ENCODE measurements at places on chromosomes 4 and X.

- no peak for DNase-seq
Observed at GRCh38 chr4:123783151-123783790, 386.7 kb downstream of the SPRY1 start.

DNA sequence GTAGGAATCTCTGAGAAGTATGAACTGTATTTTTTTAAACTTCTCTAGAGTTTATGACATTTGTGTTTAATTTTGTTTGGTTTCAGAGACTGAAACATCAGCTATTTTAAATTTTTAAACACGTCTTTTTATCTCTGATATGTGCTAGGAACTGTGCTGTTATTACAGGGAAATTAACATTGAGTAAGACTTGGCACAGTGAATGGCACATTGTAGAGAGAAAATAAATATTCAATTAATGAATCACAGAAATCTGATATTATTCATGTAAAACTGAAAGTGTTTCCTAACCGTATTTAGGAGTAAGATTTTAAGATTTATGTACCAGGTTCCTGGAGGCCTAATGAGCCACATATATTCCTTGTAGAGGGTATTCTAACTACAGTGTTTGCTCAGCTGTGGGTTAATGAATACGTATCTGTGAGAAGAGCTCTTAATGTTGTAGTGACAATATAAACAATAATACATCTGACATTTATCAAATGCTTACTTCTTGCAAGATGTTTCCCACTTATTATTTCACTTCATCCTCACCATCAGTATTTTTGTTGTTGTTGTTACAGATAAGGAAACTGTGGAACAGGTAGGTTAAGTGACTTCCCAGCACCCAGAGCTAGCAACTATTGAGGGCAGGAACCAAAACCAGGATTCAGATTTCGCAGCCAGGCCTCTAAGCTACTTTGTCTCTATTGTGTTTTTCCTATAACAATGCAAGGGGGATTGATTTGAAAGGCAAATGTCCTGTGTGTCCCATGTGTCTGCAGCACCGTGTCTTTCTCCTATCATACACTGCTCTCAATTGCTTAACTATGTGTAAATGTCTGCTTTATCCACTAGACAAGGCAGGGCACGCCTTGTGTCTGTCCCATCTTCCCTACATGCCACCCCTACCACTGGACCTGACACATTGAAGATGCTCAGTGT lies 121.1 kb upstream of the FAM9C start:
- peak; percentile 53 for DNase-seq

GRCh38 chrX:50106051-50106675 lies 94.6 kb downstream of the AKAP4 start:
- DNase-seq, result no peak

GRCh38 chr4:89762311-89762710 lies 74.7 kb downstream of the SNCA start:
- DNase-seq, result no peak

DNA sequence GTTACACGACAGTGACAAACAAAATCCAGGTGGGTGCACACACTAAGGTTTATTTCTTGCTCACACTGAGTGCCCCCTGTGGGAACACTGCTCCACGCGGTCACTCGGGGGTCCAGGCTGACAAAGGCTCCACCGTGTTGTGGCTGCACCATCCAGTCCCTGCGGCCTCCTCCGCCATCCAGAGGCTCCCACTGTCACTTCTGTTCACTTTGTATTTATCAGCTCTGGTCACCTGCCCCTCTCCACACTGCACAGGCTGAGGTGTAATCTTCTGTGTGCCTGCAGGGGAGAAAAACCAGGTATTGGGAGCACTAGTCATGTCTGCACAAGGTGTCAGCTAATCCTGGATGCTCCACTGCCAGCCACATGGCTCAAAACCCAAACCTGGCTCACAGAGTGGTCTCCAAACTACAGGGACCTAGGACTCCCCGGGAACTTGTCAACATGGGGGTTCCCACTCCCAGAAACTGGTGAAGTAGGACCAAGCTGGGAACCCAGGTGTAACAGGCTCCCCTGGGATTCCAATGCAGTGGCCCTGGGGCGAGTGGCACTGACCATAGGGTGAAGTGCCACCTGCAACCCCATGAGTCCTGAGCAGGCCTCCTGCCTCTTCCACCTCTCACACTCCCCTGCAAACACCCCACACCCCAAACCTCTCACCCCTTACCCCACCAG lies 25.5 kb downstream of the HMX1 start:
- DNase-seq, result no peak

GRCh38 chr4:22522706-22523501 lies 7.0 kb upstream of the ADGRA3 start:
- no peak for DNase-seq

DNA sequence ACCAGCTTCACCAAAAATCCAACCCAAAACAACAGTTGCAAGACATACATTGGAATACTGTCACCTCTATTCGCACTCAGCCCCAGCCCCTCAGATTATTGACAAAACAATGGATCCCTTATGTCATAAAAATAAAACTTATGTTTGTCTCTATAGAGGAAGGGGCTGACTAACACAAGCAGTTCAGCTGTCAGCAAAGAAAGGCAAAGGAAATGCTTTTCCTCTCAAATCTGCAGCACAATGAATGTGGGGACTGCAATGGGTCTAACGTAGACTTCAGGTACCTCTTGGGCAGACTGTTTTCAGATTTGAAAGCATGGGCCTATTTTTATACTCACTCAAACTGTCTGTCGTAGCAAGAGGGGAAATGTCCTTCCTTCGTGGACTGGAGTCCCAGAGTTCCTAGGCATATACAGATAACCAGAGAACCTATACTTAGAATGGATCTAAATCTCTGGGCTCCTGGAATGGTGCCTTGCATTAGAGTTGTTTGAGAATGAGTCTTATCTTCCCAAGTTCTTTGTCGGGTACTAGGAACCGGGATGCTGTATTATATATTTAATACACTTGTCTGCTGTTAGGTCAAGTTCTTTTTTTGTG lies 307.7 kb upstream of the DDX53 start:
- DNase-seq, result no peak

DNA sequence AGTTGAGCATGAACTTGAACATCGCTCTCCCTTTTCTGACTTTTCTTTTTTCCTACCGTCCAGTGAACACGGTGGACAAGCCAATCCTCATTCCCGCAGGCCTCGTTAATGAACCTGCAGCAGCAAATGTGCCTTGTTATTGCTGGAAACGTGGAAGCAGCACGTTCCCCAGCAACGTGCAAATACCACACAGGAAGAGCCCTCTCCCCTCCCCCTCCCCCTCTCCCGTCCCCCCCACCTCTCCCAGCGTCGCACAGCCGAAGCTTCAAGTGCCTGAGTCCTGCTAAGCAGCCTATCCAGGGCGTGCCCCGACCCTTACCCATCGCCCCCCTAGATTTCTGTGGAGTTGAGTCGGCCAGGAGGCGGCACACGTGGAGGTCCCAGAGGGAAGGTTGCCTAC lies 219.9 kb downstream of the BCOR start:
- no peak for DNase-seq

DNA sequence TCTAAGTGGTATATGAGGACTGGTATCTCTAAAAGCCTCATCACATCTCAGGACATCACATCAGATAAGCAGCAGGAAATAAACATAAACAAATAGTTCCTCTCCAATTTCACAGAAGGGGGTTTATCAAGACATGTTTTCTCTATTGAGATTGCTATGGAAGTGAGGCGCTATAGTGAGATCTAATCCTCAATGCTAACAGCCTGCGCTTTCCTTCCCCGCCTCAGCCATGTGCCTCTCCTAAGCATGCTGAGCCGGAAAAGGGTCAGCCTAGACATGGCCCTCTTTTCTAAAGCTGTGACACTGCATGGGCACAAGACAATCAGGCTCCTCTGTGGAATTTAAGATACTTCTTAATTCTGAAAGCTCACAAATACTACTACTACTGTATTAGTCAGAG lies 286.1 kb downstream of the INPP4B start:
- DNase-seq, result no peak

DNA sequence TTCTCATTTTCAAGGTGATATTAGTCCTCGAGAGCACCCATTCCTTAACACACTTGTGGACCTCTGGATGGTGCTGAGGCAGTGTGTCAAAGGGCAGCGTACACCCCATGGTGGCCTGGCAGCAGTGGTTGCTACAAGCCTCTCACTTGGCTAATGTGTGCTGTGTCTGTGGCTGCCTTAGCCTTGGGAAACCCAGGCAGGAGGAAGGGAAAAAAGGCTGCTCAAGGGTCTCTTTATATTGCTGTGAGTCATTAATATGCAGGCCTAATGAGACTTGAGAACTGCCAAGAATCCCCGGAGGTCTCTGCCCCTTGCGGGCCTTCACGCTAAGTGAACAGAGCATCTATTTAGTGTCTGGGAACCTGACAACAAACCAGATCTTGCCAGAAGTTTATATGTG lies 7.0 kb downstream of the PCDH10 start:
- no peak for DNase-seq
